ENCODE measurements at places on chromosomes 6 and 20.
A peak's percentile ranks its signal among the peaks of the same experiment; 100 is the strongest.

- DNase-seq: no peak
Observed at GRCh38 chr20:52082612-52083011, 109.0 kb downstream of the ZFP64 start.

DNA sequence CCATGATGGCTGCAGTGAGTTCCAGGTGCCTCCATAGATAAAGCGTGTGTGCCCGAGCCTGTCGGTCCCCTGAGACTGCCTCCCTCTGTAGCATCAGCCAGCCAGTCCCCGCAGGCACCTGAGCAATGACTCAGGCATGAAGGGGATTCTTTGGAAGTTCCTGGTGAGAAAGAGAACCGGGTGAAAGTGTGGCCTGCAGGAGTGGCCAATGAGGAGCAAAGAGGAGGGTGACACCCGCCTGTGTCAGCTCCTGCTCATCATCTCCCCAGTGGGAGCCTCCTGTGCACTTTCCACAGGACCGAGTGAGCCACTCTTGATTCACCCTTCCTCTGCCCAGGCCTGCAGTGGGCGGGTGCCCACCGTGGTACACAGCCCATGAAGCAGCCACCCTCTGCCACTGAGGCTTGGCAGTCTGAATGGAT, 71.2 kb upstream of the PTPN1 start:
- peak; percentile 86 for DNase-seq

DNA sequence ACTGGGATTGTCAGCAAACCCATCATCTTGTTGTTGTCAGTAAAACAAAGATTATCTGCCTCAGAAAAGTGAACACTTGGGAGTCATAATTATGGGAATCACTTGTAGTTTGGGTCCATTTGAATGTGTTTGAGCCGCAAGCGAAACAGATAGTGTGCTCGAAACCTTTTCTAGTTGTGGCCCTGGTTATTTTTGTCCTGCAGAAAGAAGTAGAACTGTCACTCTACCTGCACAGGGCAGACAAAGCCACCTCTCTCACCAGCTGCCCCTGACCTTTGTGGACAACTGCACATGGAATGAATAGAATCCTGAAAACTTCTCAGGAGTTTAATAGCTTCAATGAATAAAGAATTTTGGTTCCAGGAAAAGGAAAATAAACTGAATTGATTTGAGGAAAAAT, 156.1 kb upstream of the CHD6 start:
- DNase-seq: no peak

DNA sequence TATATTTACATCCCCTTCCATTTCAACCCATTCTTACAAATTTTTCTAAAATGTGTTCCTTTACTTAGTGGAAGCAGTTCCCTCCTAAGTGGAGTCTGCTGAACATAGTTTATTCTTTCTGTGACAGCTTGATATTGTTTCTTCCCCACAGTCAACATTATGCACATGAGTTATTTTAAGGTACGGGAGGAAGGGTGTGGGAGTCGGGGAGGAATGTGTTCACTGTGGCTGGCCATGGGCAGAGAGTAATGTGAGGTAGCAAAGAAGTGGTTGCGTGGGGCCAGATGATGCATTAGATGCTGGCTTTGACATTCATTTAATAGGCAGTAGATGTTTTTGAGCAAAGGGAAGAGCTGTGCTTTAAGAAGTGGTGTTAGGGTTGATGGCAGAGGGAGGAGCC, 98.5 kb downstream of the ARMC2 start:
- DNase-seq: no peak

GRCh38 chr20:38859070-38859690, 53.7 kb downstream of the PPP1R16B start:
- no peak for DNase-seq

DNA sequence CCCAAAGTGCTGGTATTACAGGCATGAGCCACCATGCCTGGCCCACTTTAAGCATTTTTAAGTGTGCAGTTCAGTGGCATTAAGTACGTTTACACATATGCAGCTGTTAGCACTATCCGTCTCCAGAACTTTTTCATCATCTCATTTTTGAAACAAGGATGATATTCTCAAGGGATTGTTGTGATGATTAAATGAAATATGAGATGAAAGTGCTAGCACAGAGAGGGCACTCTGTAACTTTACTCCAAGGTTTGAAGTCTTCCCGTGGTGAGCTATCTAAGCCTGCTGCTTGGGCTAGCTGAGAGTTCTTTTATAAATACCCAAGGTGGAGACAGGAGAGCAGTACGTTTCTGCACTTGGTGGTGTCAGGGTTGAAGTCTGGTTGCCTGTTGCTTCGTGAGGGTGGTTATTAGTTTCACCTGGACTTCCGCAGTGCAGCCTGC, 6.6 kb downstream of the TM9SF4 start:
- DNase-seq: no peak

- no peak for DNase-seq
Observed at GRCh38 chr6:146709036-146709622, 110.4 kb downstream of the ADGB start.

DNA sequence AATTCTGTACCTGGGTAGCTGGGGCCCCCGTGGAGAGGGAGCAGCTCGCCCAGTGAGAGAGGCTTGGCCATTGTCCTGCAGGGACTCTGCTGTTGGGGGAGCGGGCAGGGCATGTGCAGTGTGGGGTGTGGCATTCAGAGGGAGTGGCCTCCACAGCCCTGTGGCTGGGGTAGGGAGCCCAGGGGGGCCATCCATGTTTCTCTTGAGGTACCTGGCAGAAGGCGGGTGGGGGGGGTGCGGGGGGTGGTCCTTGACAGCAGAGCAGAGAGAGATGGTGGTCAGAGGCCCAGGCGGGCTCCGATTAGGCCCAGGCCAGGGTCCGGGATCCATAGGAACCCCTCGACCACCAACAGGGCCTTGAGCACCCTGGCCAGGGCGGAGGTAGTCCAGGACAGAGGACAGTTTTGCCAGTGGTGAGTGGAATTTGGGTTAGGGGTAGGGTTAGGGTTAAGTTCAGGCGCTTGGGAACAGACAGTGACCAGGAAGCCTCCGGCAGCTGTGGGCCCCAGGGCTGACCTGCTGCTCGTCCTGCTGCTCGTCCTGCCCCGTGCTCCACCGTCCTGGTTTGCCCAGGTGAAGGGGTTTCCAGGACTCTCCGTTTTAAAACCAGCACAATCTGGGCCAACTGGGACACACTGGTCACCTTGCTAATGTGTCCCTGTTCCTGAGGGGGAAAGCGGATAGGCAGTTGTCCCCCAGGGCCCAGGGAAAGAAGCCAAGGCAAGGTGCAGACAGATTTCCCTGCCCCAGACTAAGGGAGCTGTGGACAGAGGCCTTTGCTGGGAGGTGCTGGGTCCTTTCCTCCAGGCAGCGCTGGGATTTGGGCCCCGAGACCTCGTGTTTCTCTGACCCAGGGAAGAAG, 24.8 kb upstream of the MYT1 start:
- DNase-seq: no peak

DNA sequence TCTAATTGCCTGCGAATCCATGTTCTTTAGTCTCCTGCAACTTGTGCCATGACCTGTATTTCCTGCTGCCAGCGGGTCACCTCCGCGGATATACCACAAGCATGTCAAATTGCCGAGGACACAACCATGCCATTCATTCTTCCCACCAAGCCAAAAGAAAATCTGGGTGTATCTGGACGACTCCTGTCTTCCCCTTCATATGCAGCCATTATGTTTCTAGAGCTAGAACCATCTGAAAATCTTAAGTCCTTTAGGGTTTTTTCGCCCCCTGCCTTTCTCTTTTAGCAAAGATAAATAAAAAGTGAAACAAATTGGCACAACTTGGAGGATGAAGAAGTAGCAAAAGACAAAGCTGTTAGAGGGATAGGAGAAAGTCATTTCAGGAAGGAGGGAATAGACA, 242.6 kb downstream of the ARID1B start:
- no peak for DNase-seq

DNA sequence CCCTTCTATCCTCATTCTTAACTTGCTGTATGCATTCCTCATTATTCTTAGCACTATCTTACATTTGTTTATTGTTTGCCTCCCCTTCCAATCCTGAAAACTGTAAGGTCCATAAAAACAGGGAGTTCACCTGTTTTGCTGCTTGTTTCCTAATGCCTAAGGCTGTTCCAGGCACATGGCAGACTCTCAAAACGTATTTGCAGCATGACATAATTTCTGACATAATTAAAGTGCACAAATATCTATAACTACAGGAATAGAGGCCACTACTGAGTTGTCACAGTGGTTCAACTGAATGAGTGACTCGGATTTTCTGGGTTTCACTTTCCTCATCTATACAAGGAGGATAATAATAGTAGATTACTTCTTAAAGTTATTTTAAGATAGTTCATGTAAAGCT, 83.0 kb downstream of the HFE start:
- no peak for DNase-seq

DNA sequence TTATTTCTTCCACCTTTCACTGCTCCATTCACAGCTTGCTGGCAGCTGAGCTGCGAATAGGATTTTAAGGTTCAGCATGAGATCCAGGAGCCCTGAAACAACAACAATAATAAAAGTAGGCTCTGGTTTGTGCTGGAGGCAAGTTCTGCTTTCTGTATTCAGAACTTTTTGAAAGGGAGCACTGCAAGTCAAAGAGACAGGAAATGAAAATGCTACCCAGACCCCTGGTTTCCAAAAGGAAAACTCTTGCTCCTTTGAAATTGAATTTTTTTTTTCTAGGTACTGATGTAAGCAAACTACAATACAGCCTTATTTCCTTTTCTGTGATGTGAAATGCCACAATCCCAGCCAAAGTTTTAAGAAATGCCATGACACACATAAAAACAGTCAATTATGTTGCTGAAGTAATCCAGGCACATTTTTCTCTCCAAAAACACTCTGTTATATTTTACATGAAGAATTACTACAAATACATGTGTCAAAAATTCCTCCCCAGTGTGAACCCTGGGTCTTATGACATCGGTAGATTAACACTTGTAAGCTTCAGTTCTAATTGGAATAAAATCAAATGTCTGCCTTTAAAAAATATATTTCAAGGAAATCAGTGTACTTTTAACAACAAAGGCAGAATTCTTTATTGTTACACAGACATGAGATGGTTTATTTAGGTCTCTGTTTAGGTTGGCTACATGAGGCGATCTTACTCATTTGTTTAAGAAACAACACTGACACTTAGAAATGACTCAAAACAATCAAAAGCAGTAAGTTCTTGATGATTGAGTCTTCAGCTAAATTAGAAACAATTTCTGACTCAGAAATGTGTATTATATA, 656.7 kb downstream of the EPHA7 start:
- DNase-seq: no peak

- DNase-seq: no peak
Observed at GRCh38 chr6:23989885-23990533, 136.0 kb upstream of the NRSN1 start.

DNA sequence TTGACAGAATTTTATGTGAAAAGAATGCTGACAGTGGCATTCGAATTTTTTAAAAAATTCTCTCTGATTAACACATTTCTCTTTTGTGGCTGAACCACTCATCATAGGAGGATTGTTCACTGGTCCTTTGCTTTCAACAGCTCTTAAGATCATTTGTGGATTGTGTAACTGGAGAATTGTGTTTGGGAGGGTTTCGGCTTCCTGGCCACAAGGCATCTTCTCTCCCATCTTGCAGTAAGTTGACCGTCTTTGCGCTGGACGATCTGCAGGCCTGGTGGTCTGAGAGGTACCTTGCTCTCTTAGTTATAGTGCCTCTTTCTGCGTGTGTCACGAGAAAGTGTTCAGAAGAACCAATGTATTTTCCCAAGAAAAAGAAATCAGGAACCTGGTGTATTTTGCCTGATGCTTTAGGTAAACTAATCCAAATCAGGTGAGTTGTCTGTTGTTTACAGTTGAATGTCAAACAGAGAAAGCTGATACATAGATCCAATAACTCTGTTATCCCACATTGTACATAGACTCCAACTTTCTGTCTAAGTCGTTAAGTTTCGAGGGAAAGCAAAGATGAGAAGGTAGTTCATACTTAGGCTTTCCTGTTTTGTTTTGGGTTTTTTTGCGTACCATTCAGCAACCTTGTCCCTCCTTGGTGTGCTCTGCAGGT, 14.8 kb upstream of the EXOC2 start:
- DNase-seq: no peak

DNA sequence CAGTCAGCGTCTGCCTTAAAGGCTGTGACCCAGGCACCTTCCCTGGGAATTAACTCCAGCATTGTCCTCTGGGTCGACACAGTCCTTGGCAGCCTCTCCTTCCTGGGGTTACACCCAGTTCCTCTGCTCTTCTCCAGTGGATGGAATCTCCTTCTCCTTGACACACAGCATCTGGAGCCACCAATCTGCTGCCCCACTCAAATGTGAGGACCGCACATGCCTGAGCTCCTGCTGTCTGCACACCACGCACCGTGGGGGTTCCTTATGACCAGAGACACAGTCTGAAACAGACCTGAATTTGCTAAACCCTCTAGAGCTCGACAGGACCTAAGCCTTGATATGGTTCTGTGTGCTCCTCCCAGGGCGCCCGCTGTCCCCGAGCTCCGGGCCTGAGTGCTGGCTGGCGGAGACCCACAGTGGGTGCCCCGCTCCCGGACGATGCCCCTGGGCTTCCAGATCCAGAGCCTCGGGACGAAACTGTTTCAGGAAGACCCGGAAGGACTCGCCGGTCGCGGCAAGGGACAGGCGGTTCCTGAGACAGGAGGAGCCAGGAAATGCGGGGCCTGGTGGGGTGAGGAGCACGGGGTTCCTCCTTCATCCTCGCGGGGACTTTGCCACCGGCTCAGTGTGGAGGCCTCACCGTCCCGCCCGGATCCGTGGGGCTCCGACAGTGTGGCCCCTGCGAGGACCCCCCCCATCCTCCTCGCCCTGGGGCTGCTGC, 2.5 kb upstream of the RAET1G start:
- DNase-seq: no peak

DNA sequence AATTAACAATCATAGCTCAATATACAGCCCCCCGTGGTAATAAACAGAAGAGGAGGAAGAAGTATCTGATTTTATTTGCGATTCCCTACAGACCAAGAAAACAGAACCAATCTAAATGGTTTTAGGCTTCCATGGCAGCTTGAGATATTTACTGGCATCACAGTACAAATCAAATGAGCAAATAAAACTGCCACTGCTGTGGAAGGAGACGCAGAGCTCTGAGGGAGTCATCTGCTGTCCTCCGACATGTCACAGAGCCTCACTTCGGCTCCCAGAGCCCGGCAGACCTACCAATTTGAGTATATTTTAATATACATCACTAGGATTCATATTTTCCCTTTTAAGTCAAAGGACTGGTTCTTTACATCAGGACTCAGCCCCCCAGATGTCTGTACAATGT, 145.2 kb upstream of the KCNQ5 start:
- DNase-seq: no peak

DNA sequence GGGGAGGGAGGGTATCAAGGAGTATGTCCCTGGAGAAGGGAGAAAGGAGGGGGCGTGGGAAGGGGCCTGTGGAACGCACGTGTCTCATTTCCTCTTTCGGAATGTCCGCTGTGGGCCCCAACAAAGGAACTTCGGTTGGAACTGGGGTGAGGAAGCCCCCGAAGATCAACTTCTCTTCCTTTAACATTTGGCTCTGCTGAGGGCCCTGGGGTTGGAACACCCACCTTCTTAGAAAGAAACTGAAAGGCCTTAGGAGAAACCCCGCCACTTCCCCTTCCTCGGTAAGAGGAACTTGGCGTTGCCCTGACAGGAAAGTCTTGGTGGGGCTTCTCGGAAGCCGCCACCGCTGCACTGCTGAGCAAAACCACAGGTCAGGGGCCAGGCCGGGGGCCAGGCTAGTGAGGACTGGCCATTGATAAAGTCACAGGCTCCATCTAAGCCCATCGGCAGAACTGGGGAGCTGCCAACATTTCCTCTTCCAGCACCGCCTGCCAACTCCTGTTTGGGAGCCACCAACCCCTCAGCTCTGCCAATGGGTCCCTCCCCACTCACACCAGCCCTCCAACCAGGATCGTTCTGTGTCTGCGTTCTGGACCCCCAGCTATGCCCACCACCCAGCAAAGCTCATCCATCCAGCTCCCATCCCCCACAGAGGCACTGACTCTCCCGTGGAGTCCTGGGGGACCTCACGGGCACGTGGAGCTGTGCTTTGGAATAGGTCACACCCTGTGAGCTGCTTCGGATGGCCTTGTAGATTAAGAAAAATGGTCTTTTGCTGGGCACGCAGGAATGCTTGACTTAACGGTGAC, 44.8 kb downstream of the FGD2 start:
- no peak for DNase-seq
